Activated CD4-positive, alpha-beta T cell treated with anti-CD3 and anti-CD28 coated beads for 24 hours (primary cell): ENCODE measurements at places on chromosomes 4 and X.

DNA sequence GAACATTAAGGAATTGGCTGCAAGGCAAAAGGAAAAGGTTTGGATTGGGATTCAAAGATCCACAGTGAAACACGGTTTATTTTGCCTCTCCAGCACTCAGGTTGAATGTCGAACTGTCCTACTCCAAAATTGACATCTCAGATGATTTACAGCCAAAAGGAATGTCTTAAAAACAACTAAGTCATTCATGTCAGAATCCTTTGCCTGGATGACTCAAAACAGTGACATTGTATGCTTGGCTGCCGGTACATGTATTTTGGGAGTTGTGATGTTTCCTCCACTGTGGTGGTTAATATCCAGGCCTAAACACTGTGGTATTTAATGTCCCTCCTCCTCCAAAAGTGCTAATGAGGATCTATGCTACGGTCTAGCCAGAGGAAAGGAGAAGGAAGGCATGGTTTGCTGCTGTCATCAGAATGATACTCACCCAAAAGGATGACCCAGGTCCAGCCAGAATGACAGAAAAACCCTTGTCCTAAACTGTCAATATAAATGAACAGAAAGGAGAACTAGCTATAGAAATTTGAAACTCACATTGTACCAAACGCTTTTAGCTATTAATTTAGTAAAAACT lies 20.9 kb downstream of the PGM2 start:
- DNase-seq = no peak

DNA sequence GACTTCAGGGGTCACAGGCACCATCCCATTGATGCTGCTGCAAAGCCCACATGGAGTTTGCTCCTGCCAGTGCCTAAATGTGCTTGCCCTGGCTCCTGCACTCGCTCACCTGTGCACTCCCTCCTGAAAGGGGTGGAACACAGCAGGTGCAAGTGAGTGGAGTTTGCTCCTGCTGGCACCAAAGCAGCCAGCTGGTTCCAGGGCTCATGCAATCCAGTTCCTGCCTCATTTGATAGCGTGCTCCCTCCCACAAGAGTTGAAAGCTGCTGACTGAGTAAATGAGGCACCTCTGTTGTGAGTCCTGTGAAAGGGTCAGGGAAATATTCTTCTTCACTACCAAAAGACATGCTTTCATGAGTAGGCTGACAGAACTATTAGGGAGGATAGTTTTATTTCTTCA lies 30.5 kb downstream of the CXCL8 start:
- DNase-seq = no peak

- no peak for DNase-seq
These were observed 162.0 kb downstream of the SNCA start for GRCh38 chr4:89674876-89675459.

DNA sequence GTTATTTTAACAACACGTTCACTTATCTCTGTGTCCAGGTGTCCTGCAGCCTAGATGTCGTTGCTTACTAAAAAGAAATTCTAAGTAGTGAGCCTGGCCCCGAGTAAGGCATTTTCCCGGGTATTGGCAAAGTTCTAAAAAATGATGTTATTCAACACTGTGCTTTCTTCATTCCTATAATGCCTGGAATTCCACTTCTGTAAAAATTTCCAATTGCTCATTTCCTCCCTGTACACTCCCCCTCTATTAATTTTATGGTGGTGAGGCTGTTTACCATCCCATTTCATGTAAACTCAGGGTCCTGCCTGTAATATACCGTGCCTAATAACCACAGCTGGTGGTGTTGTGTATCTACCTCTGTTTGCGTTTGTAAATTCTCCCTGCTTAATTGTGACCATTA lies 14.2 kb downstream of the BST1 start:
- DNase-seq = no peak

DNA sequence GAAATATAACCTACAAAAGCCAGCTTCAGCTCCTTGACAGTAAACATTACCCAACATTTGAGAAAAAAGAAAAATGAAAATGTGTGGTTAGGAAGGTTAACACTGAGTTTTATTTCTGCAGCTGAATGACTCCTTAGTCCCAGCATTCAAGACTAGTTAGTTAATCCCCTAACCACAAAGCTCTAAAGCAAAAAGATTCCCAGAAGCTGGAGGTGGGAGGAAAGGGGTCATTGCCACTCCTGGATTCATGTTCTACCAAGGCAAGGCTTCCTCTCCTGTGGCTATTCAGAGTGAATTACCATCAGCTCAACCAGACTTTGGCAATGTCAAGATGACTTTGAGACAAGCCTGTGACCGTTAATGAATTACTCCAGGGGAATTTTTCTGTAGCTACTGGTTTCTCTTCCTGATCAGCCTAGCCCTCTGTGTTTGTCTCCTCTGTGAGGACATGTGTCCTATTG lies 63.6 kb downstream of the HADH start:
- no peak for DNase-seq

GRCh38 chr4:22743290-22743689 lies 50.6 kb downstream of the GBA3 start:
- no peak for DNase-seq
